ENCODE measurements at places on chromosomes 1 and 21.

- DNase-seq: no peak
These were observed 41.2 kb upstream of the PDC start for GRCh38 chr1:186502087-186502486.

DNA sequence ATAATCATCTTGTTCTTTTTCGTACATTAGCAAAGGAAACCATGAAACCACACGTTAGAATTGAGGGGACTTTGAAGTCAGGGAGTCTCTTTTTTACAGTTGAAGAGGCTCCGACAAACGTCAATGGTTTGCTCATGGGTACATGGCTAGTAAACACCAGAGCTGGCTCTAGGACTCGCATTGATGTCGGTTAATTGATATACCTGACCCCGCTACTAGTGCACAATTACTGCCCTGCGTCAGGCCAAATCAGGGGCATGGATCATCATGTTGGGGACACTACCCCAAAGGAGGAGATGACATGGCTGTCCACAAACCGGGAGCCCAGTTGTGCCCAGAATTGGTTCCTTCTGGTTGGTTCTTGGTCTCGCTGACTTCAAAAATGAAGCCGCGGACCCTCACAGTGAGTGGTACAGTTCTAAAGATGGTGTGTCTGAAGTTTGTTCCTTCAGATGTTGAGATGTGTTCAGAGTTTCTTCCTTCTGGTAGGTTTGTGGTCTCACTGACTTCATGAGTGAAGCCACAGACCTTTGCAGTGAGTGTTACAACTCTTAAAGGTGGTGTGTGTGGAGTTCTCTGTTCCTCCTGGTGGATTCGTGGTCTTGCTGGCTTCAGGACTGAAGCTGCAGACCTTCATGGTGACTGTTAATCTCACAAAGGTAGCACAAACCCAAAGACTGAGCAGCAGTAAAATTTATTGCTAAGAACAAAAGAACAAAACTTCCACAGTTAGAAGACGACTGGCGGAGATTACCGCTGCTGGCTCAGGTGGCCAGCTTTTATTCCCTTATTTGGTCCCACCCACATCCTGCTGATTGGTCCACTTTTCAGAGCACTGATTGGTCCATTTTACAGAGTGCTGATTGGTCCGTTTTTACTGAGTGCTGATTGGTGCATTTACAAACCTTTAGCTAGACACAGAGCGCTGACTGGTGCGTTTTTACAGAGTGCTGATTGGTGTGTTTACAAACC is 126.9 kb upstream of the ERRFI1 start:
- DNase-seq: no peak

GRCh38 chr1:2258122-2258681 is 30.1 kb downstream of the SKI start:
- no peak for DNase-seq

- no peak for DNase-seq
These were observed 16.8 kb downstream of the CCDC190 start for GRCh38 chr1:162844153-162844552.

- no peak for DNase-seq
These were observed 270.0 kb downstream of the AMY1C start for GRCh38 chr1:104019675-104020049.

GRCh38 chr1:54324251-54325140 is 81.7 kb downstream of the SSBP3 start:
- no peak for DNase-seq

DNA sequence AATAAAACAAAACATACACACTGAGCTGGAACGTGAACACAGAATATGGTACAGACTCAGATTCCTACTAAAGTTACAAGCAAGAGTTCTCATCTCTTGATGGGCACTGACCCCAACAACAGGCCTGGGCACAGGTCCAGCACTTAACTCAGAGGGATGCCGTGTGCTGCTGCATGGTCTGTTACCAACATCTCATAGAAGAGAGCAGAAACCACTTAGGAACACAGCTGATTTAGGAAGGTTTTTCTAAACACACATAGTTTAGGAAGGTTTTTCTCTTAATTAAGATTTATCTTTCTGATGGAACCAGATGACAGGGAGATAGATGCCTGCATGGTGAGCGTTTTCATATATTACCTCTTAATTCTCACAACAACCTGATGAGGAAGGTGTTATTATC is 1.5 kb downstream of the GCLM start:
- no peak for DNase-seq

Data from epithelial cell of proximal tubule (primary cell).